ENCODE measurements at places on chromosomes 13 and 19.

DNA sequence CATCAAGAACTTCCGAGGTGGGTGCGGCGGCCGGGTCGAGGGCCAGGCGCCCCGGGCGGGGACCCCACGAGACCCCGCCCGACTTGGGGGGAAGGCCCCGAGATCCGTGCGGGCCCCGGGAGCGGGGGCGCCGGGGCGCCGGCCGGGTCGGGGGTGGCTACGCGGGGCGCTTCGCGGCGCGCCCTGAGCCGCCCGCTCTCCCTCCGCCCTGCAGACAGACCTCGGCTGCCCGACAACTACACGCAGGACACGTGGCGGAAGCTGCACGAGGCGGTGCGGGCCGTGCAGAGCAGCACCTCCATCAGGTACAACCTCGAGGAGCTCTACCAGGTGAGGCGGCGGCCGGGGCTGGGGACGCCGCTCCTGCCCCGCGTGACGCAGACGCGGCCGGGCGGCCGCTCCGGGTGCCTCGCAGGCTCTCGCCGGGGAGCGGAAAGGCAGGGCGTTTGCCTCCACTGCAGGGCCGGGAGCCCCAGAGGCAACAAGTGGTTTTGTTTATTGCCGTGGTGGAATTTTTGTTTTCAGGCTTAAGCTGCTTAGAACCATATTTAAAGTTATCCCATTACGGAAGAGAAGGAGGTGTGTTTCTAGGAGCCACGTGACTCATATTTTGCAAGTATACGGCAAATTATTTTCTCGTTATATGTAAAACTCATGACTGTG is 477 bp downstream of the CUL4A start:
- DNase-seq = no peak

DNA sequence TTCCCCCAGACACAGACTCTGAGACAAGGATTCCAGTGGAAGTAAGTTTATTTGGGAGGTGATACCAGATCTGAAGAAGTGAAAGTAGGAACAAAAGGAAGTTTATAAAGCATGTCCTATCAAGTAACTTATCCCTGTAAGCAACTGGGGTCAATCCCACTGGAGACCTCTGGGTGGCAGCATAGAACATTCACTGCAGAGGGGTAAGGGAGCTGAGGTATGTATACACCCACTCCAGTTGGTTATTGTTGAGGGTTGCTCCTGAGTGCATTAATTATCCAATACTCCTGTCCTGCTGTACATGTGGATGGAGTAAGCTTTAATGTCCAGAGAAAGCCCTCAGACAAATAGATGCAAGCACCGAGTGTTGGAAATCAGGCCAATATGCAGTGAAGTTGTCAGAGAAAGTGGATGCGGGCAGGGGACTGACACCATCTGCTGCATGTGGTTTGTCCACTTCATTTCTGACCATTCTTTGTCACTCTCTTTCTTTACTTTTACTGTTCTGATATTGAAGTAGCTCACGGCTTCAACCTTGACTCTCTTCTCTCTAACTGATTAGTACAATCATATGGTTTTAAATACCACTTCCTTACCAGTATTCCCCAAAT is 46.7 kb downstream of the NOTCH3 start:
- no peak for DNase-seq

DNA sequence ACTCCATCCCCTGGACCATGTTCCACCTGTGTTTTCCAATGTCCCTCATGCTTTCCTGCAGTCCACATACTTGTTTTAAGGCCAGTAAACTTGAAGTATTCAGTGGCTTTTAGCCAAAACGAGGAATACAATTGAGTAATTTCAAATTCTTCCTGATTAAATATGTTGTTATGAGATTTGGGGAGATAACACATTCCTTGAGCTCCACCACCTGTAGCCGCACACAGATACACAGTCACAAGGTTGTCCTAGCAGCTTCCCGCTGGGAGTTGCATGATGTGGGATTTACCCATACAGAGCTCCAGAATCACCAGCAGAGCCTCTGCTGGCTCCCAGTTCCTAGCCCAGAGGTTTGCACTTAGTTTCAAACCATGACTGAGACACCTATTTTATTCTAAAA is 53.6 kb upstream of the FRY start:
- no peak for DNase-seq

GRCh38 chr19:4803736-4804695 is 12.5 kb downstream of the FEM1A start:
- DNase-seq = no peak

DNA sequence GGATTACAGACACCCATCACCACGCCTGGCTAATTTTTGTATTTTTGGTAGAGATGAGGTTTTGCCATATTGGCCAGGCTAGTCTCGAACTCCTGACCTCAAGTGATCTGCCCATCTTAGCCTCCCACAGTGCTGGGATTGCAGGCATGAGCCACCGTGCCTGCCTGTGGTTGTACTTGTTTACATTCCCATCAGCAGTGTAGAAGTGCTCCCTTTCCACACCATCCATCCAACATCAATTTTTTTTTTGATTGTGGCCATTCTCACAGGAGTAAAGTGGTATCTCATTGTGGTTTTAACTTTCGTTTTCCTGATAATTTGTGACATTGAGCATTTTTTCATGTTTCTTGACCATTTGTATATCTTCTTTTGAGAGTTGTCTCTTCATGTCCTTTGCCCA is 1019.4 kb upstream of the SLC10A2 start:
- DNase-seq = no peak

GRCh38 chr13:46341112-46341711 is 45.8 kb downstream of the RUBCNL start:
- DNase-seq = no peak

- DNase-seq = no peak
Observed at GRCh38 chr19:35755550-35756376, 1.1 kb downstream of the HSPB6 start.

GRCh38 chr19:46626446-46626845 is 1.6 kb upstream of the PTGIR start:
- DNase-seq = no peak

DNA sequence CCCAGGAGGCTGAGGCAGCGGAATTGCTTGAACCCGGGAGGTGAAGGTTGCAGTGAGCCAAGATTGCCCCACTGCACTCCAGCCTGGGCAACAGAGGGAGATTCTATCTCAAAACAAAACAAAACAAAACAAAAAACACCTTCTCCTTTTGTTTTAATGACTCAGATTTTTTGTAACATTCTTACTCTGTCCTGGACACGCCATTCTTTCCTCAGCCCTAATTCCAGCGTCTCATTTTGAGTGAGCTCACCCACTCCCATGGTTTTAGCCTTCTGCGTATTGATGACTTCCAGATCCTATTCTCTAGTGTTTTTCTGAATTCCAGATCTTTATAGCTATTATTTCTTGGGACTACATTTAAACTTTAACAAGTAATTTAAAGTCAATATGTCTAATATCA is 326.3 kb downstream of the MYO16 start:
- DNase-seq = no peak

Measured in putamen (tissue), 1 donor.